ENCODE measurements at places on chromosomes 4 and X. TPM values are rescaled to one million over a fixed set of nuclear protein-coding genes. Genes with fewer than 3 reads are reported as not detected.

DNA sequence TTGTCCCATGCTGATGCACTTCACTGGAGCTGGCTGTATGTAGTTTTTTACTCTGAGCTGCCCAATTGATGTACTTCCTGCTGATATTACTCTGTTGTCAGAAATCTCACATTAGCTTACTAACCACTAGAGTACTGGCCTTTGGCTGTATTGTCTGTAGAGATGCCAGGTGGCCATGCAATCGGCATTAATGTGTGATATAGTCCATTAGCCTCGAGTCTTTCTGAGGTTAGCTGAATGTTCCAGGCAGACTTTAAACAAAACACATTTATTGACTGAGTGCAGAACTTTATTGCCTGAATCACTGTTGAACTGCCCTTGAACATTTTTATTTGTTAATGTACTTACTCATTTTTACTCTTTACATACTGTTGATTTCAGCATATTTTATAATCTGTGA, 335.2 kb downstream of the PCDH10 start:
- DNase-seq: no peak
- no peaks in the 10 kb centered on the region for H3K27me3 ChIP-seq
- no peak overlapping the region for H3K27ac ChIP-seq

GRCh38 chr4:169675825-169676224, 55.4 kb downstream of the CLCN3 start:
- peaks cover 6% of the 10 kb centered on the region for H3K4me1 ChIP-seq
- no peak overlapping the region for H3K4me3 ChIP-seq
- no peak overlapping the region for H3K27ac ChIP-seq
- DNase-seq: no peak
- H3K27me3 ChIP-seq: peaks cover 3% of the 10 kb centered on the region

Gene GLRA2
- 1.9 TPM for total RNA-seq

DNA sequence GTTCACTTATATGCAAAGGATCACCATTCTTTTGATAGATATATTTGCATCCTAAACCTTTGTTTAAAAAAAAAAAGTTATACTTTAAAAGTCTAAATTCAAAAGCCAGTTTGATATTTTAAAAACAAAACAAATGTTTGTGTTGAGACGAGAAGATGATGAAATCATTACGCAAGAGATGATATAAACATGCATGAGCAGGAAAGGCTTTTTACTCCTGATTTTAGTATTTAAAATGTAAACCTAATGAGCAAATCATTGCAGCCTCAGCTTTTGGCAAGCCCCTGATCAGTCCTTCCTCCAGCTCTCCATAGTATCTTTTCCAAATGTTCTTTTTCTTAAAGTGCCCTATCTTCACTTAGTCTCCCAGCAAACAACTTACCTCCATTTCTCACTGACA, 115.6 kb downstream of the ARAP2 start:
- H3K36me3 ChIP-seq: no peaks in the 10 kb centered on the region
- H3K27ac ChIP-seq: no peak overlapping the region
- DNase-seq: no peak
- no peaks in the 10 kb centered on the region for H3K4me1 ChIP-seq
- no peaks in the 10 kb centered on the region for H3K27me3 ChIP-seq

DNA sequence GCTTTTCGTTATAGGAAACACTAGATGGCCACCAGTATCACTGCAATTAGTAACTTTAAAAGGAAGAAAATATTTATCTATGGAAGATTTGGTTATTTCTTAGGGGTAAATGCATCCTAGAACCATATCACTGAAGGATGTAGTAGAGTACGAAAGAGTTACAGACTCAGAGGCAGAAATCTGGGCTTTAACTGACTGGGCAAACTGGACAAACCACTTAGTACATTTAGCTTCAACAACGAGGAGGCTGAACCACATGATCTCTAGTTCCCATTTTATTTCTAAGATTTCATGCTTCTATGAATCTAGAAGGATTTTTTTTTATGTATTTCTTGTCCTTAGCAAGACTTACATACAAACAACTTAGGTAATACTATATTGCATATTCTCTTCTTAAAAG, 93.0 kb downstream of the SMARCA5 start:
- H3K36me3 ChIP-seq: no peaks in the 10 kb centered on the region
- no peak overlapping the region for H3K27ac ChIP-seq
- H3K4me1 ChIP-seq: no peaks in the 10 kb centered on the region
- no peak for DNase-seq
- H3K27me3 ChIP-seq: no peaks in the 10 kb centered on the region

GRCh38 chr4:136810626-136811025, 721.7 kb downstream of the PCDH18 start:
- peaks cover 5% of the 10 kb centered on the region for H3K36me3 ChIP-seq
- no peaks in the 10 kb centered on the region for H3K27me3 ChIP-seq
- no peaks in the 10 kb centered on the region for H3K4me1 ChIP-seq
- H3K27ac ChIP-seq: no peak overlapping the region
- no peak overlapping the region for H3K4me3 ChIP-seq

Gene PYURF
- total RNA-seq: 22.7 TPM

DNA sequence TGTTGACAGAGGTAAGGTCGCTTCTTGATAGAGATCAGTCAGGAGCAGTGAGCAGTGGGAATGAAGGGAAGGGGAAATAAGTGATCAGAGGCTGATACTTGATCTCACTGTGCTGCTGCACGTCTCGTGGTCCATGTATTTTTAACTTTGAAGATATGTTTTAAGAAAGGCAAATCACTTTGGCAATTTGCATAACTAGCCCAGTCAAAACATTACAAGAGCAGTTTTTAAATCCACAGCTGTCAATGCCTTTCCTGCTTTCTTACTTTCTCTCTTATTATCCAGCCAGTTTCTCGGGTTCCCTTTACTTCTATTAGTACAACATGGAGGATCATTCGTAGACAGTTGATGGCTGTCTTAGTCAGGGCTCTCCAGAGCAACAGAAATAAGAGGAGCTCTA, 472.8 kb downstream of the TMA16 start:
- no peaks in the 10 kb centered on the region for H3K27me3 ChIP-seq
- peaks cover 28% of the 10 kb centered on the region for H3K4me1 ChIP-seq
- DNase-seq: no peak
- H3K4me3 ChIP-seq: no peak overlapping the region
- no peaks in the 10 kb centered on the region for H3K36me3 ChIP-seq

Gene NAP1L2
- 7.1 TPM for total RNA-seq

DNA sequence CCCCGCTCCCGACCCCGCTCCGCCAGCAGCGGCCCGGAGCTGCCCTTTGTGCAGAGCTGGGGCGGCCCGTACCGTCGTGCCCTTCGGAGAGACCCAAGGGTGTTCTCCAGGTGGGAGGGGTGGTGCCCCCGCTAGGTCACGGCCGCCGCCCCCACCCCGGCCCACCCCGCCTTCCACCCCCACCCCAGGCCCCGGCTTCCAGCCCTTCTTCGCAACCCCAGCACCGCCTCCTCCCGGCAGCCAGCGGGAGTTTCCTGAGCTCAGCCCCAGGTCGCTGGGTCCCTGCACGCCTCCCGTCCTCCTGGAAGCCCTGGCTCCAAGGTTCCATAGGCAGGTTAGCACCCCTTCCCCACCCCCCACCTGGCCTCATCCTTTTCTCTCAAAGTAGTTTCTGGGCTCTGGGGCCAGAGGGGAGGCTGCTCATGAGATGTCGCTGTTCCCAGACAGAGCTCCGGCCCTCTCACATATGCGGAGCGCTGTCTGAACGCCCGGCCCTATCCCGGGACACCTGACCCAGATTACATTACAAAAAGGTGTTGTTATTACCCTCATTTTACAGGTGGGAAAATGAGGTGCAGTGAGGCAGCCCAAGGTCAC, 25.2 kb upstream of the FGFR3 start:
- DNase-seq: peak; percentile 82
- no peaks in the 10 kb centered on the region for H3K36me3 ChIP-seq
- H3K4me1 ChIP-seq: no peaks in the 10 kb centered on the region
- H3K27me3 ChIP-seq: no peaks in the 10 kb centered on the region
- H3K27ac ChIP-seq: no peak overlapping the region
- H3K4me3 ChIP-seq: peak overlapping the region; percentile 15

DNA sequence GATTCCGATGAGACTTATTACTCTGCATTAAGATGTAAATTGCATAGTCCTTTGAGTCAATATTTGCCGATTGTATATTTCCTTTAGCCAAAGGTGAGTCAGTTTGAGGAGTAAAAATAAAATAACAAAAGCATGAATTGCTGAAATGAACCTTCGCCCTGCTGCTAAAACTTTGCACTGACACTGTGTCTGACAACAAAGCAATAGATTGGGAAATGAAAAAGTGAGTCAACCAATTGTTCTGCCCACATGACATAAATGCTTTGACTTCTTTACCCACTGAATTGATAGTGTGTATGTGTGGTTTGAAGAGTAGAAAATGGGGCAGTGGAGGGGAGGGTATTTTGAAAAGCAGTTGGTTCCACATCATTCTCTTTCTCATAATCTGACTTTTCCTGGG, 88.4 kb upstream of the AFF2 start:
- H3K4me3 ChIP-seq: no peak overlapping the region
- H3K27me3 ChIP-seq: peaks cover 2% of the 10 kb centered on the region
- H3K4me1 ChIP-seq: no peaks in the 10 kb centered on the region

GRCh38 chr4:147808447-147808846, 76.6 kb downstream of the ARHGAP10 start:
- DNase-seq: no peak
- H3K27me3 ChIP-seq: peaks cover 3% of the 10 kb centered on the region
- peaks cover 11% of the 10 kb centered on the region for H3K4me1 ChIP-seq
- no peak overlapping the region for H3K4me3 ChIP-seq
- no peaks in the 10 kb centered on the region for H3K36me3 ChIP-seq
- H3K27ac ChIP-seq: no peak overlapping the region

- no peak overlapping the region for H3K27ac ChIP-seq
- H3K4me1 ChIP-seq: no peaks in the 10 kb centered on the region
- no peak overlapping the region for H3K4me3 ChIP-seq
Observed at GRCh38 chr4:96164814-96165351, 325.0 kb downstream of the PDHA2 start.

DNA sequence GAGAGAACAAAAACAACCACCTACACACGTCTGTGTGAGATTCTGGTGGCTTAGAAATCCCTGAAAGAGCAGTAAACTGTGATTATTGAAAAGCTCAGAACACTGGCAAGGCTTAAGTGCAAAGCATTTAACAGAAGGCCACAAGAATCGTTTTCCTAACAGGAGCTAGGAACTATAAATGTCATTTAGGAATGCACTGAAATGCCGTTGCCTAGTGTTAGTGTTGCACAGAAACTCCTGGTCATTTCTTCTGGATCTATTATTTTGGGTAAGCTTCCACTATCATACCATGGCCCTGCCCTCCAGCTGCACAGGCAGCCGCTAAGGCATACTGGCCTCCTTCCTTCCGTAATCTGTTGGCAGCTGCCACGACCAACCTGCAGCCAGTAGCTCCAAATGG, 923.2 kb downstream of the NLGN4X start:
- DNase-seq: no peak
- no peaks in the 10 kb centered on the region for H3K4me1 ChIP-seq
- H3K27ac ChIP-seq: no peak overlapping the region
- H3K27me3 ChIP-seq: no peaks in the 10 kb centered on the region

- no peaks in the 10 kb centered on the region for H3K4me1 ChIP-seq
- no peak for DNase-seq
Observed at GRCh38 chr4:33739884-33740632, 2504.3 kb downstream of the ARAP2 start.

Gene SPARCL1
- total RNA-seq: not detected

Gene PTTG2
- total RNA-seq: not detected

Gene GPC3
- total RNA-seq: 4.2 TPM

- H3K27me3 ChIP-seq: no peaks in the 10 kb centered on the region
- H3K27ac ChIP-seq: no peak overlapping the region
- H3K4me1 ChIP-seq: no peaks in the 10 kb centered on the region
- no peak overlapping the region for H3K4me3 ChIP-seq
- no peak for DNase-seq
Observed at GRCh38 chr4:60485276-60485675, 714.9 kb upstream of the ADGRL3 start.

Gene TLR6
- not detected for total RNA-seq

DNA sequence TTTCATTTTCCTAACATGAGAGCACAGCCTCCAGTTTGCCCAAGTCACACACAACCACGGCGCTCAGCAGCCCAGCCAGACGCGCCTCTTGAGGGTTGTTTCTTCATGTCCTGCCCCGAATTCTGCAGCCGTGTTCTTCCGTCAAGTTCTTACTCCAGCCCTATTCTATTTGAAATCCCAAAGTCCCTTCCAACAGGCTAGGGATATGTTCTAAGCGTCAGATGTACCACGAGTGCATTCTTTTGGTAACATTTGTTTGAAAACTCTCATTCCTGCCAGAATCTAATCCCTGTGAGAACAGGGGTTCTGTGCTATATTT, 23.1 kb downstream of the ACSL1 start:
- no peak overlapping the region for H3K27ac ChIP-seq
- H3K27me3 ChIP-seq: no peaks in the 10 kb centered on the region
- H3K36me3 ChIP-seq: peaks cover under 1% of the 10 kb centered on the region
- H3K4me1 ChIP-seq: peaks cover 21% of the 10 kb centered on the region
- H3K4me3 ChIP-seq: no peak overlapping the region
- DNase-seq: no peak
